ENCODE measurements at places on chromosomes 2 and 18.

GRCh38 chr2:232292395-232293154 is 86.0 kb upstream of the ALPP start:
- peak; percentile 54 for DNase-seq

GRCh38 chr2:166591226-166591625 is 97.2 kb upstream of the SCN7A start:
- DNase-seq = peak; percentile 63

DNA sequence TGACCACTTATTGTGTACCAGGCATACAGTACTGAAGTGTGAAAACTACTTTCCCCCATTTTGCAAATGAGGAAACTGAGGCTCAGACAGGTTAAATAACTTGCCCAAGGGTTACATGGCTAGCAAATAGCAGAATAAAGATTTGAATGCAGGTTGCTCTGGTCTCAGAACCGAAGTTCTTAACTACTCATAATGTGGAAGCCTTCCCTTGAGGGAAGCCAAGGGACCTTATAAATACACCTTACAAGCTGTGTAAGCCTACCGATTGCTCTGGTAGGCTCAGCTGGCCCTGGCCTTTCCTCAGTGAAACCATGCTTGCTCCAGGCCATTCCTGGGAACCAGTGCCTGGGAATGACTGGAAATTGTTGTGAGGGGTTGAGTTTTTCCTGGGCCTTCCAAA is 114.6 kb upstream of the CDCA7 start:
- no peak for DNase-seq

- no peak for DNase-seq
Observed at GRCh38 chr18:54672109-54672508, 81.1 kb downstream of the DYNAP start.

GRCh38 chr2:174247474-174248186 is 702 bp downstream of the OLA1 start:
- peak; percentile 32 for DNase-seq

DNA sequence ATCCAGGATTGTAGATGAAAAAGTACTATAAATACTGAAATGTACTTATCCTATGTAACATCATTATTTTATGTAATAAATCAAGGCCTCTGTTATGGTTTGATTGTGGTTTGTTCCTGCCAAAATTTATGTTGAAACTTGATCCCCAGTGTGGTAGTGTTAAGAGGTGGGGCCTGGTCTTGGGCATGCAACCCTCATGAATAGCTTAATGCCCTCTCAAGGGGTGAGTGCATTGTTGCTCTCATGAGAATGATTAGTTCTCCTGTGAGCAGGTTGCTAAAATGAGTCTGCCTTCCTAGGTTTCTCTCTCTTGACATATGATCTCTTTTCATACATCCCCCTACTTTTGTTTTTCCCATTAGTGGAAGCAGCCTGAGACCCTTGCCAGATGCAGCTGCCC is 915.4 kb downstream of the TSN start:
- DNase-seq = no peak

GRCh38 chr2:38720613-38721241 is 30.4 kb downstream of the SRSF7 start:
- peak; percentile 17 for DNase-seq

All from MV-4-11 (cell line).